ENCODE measurements at places on chromosomes 3 and 15. TPM values are rescaled to one million over a fixed set of nuclear protein-coding genes. Genes with fewer than 3 reads are reported as not detected.

IRAK2 gene
- total RNA-seq = 8.9 TPM

ATP10A gene
- 6.8 TPM for total RNA-seq

TMEM40 gene
- total RNA-seq = not detected

SSUH2 gene
- total RNA-seq = 0.44 TPM

MGLL gene
- total RNA-seq = 250 TPM

KLHL6 gene
- 9.8 TPM for total RNA-seq

AHSG gene
- total RNA-seq = not detected

GOLGA6A gene
- total RNA-seq = 0.06 TPM

IL17RD gene
- total RNA-seq = 18.9 TPM

STRIT1 gene
- not detected for total RNA-seq

BFSP2 gene
- 0.41 TPM for total RNA-seq

GANC gene
- total RNA-seq = 40.4 TPM

PRSS50 gene
- 0.35 TPM for total RNA-seq

LMAN1L gene
- total RNA-seq = not detected

FMN1 gene
- 44.8 TPM for total RNA-seq

P2RY14 gene
- total RNA-seq = 2.4 TPM

GOLGA6L7 gene
- total RNA-seq = not detected

SNTN gene
- not detected for total RNA-seq

DPPA2 gene
- 0.19 TPM for total RNA-seq

CMTM6 gene
- total RNA-seq = 63.3 TPM

PHLDB2 gene
- total RNA-seq = 85.6 TPM

DYNLT2B gene
- 10.5 TPM for total RNA-seq

GOLGA6D gene
- total RNA-seq = not detected

CNTN3 gene
- 3.8 TPM for total RNA-seq

SCAANT1 gene
- total RNA-seq = not detected

COLQ gene
- total RNA-seq = 4.3 TPM

SLC12A1 gene
- total RNA-seq = 201 TPM

NT5DC2 gene
- total RNA-seq = 47.3 TPM
